ENCODE measurements at places on chromosomes 5 and 9.

DNA sequence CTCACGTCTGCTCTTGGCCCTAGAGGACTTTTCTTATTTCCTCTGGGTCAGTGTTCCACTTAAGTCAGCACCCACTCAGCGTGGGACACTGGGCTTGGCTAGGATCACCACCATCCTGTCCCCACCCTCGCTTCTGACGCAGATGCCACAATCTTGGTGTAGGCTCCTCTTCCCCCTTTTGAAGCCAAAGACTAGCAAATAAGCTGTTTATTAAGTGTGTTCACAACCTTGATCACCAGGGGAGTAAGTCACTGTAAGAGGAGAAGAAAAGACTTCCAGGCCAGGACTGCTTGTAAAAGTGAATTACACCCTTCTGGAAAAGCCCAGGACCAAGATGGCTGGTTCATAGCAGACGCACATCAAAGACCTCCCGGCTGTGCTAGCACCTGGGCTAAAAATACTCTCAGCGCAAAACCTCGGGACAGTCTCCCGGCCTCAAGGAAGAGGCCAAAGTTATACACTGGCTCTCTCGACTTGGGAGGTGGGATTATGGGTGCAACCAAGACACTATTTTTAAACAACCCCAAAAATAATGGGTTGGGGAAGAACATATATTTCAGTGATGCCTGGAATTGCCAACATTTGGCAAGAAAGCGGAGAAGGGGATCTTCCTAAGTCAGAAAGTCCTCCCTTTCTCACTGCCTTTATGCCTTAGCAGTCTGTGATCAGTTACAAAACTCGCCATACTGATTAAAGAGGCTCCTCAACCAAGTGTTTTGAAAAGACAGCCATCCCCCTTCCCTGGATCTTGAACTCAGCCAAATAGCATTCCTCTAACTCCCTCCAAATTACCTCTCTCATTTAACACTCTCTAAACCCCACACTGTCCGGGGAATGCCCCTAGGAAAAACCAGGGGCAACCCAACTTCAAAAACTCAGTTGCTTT is 69.4 kb downstream of the RAPGEF1 start:
- peak; percentile 99 for DNase-seq

- no peak for DNase-seq
Observed at GRCh38 chr9:83449983-83450382, 88.2 kb downstream of the FRMD3 start.

DNA sequence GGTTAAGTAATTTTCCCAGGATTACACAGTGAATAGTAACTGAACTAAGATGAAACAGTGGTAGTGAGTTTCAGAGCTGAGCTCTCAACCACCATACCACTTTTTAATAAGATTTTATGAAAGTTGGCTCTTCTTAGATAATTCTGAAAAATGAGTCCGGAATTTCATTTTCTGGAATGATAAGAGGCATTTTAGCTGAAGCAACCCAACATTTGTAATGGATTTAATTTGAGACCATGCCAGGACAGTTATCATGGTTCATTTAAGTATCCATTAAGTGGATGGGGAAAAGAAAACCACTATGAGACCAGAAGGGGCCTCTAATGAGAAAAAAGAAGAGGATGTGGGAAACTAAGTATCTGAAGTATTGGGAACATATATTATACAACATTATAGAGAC is 464.7 kb upstream of the C9orf72 start:
- no peak for DNase-seq

GRCh38 chr9:130932255-130933079 is 6.6 kb downstream of the FIBCD1 start:
- no peak for DNase-seq

- no peak for DNase-seq
Observed at GRCh38 chr5:164649266-164649665, 1143.8 kb downstream of the MAT2B start.
